Right lobe of liver (tissue), 6 donors: ENCODE measurements at places on chromosomes 12 and 14. TPM values are rescaled to one million over a fixed set of nuclear protein-coding genes. Genes with fewer than 3 reads are reported as not detected.

Gene DDX24
- total RNA-seq = 60.2 TPM

Gene HNF1A
- total RNA-seq = 19.3 TPM

GRCh38 chr12:25052196-25052913 is 103.5 kb upstream of the BCAT1 start:
- DNase-seq = no peak
- H3K27ac ChIP-seq = peak overlapping the region; percentile 59
- no peaks in the 10 kb centered on the region for H3K27me3 ChIP-seq

- H3K4me3 ChIP-seq = no peak overlapping the region
- DNase-seq = peak; percentile 79
- H3K36me3 ChIP-seq = peaks cover 23% of the 10 kb centered on the region
- H3K27me3 ChIP-seq = no peaks in the 10 kb centered on the region
- H3K4me1 ChIP-seq = peaks cover 5% of the 10 kb centered on the region
These were observed 12.9 kb downstream of the SPRYD3 start for GRCh38 chr12:53065975-53066931.

DNA sequence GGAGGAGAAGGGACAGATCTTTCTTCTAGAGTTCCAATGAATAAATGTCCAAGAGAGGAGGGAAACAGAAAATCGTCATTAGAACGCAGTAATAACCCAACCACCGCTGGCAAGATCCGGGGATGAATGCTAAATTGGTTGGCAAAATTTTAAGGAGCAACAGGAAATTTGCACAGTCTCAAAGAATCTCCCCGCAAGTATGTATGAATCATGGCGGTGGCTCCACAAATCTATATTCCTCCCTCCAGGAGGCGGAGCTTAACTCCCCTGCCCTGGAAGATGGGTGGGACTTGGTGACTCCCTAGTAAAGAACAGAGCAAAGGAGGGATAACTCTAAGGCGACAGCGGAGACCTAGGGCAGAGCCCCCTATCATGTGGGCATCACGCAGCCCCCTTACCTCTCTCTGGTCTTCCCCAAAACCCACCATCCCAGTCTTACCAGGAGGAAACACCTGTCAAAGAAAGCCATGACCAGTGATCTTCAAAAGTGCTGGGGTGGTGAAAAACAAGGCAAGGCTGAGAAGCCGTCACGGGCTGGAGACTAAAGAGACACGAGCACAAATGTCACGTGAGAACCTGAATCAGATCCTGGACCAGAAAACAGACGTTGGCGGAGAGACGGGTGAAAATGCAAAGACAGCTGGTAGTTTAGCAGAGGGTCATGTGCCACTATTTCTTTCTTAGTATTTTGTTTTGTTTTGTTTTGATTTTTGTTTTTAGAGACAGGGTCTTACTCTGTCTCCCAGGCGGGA is 125.8 kb downstream of the NCOR2 start:
- H3K27me3 ChIP-seq = no peaks in the 10 kb centered on the region
- H3K27ac ChIP-seq = no peak overlapping the region
- DNase-seq = no peak
- H3K36me3 ChIP-seq = no peaks in the 10 kb centered on the region
- no peak overlapping the region for H3K4me3 ChIP-seq
- H3K4me1 ChIP-seq = no peaks in the 10 kb centered on the region

DNA sequence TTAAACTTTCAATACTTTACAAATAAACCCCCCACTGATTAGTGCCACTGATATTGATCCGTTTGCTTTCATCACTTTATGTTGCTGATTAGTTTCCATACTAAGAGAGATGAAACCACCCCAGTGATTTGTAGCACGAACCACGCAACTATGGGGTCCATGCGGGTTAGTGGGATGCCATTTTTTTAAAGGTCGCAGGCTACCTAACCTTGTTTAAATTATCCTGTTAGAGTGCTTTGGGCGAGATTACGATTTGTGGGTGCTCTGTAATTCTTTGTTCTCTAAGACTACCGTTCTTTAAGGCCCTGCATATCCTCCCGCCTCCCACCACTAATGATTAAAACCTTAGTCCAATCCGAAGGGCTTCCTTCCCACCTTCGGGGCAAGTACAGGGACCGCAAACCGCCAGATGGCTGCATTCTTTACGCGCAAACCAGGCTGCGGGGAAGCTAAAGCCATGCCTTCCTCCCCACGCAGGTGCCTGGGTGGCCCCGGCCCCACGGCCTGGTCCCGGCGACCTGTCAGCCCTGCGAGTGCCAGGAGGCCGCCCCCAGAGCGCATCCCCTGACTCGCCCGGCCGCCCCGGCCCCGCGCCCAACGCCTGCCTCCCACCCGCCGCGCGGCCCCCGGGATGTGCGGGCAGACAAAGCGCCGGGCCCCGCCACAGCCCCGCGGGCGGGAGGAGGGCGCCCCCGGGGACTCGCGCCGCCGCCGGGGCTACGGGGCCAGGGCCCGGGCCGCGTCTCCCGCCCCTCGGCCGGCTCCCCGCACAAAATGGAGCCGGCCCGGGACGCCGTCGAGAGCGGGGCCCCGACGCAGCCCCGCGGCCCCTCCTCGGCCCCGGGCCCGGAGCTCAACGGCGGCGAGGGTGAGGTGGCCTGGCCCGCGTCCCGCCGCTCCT is 759 bp downstream of the NFYB start:
- no peaks in the 10 kb centered on the region for H3K27me3 ChIP-seq
- peak overlapping the region; percentile 81 for H3K4me3 ChIP-seq
- no peaks in the 10 kb centered on the region for H3K36me3 ChIP-seq
- H3K27ac ChIP-seq = peak overlapping the region; percentile 84

DNA sequence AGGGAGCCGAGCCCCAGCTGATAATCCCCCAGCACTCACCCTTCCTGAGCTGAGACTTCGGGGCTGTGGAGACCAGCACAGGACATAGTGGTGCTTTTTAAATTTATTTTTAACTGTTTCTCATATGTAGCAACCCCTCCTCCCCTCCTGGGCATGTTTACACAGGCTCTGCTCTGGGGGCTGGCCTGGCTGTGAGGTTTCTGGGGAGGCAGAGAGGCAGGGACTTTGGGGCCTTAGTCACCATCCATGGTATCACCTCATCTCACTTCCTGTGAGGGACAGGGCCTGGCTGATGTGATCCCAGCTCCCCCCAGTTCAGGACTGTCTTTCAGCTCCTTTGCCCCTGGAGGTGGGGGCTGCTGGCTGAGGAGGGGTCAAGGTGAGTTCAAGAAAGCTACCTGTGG is 20.4 kb downstream of the VASH1 start:
- H3K4me3 ChIP-seq = no peak overlapping the region
- H3K36me3 ChIP-seq = no peaks in the 10 kb centered on the region
- H3K4me1 ChIP-seq = no peaks in the 10 kb centered on the region
- no peak overlapping the region for H3K27ac ChIP-seq

DNA sequence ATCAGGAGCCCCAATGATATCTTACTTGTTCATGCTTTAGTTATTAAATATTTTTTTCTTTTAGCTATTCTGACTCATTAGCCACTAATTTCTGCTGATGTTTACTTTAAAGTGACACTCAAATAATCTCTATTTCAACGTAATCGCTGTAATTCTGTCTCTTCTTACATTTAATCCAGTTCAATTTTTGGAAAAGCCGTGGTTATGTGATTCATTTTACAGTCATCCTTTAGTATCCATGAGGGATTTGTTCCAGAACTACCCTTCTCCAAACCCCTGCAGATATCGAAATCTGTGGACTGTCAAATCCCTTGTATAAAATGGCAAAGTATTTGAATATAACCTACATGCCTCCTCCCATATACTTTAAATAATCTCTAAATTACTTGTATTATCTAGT is 1103.4 kb downstream of the LRFN5 start:
- H3K4me1 ChIP-seq = no peaks in the 10 kb centered on the region
- no peak for DNase-seq
- no peak overlapping the region for H3K27ac ChIP-seq
- no peak overlapping the region for H3K4me3 ChIP-seq
- no peaks in the 10 kb centered on the region for H3K36me3 ChIP-seq

DNA sequence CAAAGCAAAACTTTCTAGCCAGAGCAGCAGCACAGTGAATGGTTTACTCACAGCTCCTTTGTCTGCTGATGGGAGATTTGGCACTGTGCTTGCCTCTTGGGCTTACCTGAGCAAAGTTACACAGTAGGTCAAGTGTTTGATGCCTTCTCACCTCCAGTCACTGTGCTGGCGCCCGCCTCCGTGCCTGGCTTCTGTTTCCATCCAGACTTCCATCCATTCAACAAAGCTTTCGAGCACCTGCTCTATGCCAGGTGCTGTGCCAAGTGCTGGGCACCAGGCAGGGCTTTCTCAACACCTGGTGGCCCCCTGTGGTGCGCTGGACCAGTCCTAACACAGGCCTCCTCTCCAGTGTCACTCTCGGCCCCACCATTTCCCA is 199.2 kb upstream of the EEA1 start:
- H3K27ac ChIP-seq = peak overlapping the region; percentile 96
- no peak overlapping the region for H3K4me3 ChIP-seq
- no peaks in the 10 kb centered on the region for H3K36me3 ChIP-seq
- DNase-seq = peak; percentile 49
- no peaks in the 10 kb centered on the region for H3K27me3 ChIP-seq

GRCh38 chr12:79055926-79056674 is 191.5 kb downstream of the SYT1 start:
- H3K4me1 ChIP-seq = no peaks in the 10 kb centered on the region
- no peak overlapping the region for H3K27ac ChIP-seq
- no peaks in the 10 kb centered on the region for H3K27me3 ChIP-seq
- H3K36me3 ChIP-seq = no peaks in the 10 kb centered on the region
- no peak for DNase-seq

DNA sequence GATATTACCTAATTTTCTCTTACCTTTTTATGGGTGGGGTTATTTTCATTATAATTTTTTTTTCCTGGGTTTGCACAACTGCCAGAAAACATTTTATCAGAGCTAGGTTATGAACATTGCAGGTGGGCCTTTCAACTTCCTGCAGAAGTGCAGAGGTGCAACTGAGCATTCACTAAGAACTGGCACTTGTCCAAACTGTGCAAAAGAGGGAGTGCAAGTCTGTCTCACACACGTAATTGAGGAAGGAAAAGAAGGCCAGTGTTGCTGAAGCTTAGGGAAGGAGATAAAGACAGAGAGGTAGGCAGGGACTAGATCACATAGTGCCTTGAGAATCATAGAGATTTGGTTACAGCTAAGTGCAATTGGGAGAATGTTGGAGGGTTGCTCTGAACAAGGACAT is 14.1 kb upstream of the AMN1 start:
- no peak overlapping the region for H3K27ac ChIP-seq
- H3K4me1 ChIP-seq = peaks cover 13% of the 10 kb centered on the region
- no peaks in the 10 kb centered on the region for H3K27me3 ChIP-seq
- DNase-seq = no peak
- H3K36me3 ChIP-seq = no peaks in the 10 kb centered on the region

Gene MYF5
- not detected for total RNA-seq

DNA sequence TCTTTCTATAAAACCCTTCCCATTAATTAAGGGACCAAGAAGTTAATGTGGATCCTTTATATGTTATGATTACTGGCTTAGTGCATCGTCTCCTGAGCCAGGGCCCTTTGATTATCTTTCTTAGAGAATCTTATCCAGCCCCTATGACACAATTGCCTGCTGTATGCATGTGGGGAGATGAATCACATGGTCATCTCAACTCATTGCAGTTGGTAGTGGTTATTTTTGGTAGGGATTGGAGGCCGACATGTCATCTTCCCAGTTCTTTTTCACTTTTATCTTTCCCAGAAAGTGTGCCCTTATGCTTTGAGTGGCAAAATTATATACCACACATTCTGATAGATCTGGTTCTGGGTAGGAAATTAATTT is 26.0 kb downstream of the ZNF664 start:
- no peak for DNase-seq
- H3K4me3 ChIP-seq = no peak overlapping the region
- no peak overlapping the region for H3K27ac ChIP-seq
- H3K4me1 ChIP-seq = no peaks in the 10 kb centered on the region

Gene VDR
- 0.37 TPM for total RNA-seq

Gene ASIC1
- 0.12 TPM for total RNA-seq

DNA sequence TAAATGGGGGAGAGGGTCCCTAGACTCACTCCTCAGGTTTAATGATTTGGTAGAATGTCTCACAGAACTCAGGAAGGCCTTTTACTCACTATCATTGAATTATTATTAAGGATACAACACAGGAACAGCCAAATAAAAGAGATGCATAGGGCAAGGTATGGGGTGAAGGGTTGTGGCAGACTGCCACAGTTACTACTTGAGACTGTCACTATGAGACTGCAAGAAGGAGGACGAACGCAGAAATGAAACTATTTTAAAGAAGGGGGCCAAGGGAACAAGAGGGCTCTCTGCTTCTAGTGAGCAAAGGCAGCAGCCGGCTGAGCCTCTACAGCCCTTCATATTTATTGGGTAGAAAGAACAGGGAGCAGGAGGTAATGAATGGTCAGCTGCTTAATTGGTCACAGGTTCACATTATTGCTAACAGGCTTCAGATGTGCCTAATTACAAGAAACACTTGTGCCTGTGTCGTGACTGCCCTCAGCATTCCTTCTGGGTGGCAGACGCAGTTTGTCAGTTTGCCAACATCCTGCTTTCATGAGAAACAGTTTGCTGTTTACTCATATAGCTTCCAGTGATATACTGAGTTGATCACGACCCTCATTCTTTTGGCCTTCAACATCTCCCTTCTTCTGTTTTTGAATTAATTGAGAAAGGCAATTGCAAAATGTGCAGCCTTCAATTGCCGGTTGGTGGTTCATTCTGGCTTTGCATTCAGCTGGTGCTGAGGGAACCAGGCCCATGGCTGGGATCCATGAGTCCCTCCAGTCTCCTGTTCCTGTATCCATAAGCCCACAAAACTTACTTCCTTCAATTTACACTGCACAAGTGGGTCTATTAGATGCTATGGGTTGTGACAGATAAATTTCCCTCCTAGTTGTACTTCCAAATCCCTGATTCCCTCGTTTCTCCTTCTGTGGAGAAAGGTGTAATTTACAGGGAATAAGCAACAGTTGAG is 82.8 kb upstream of the PLEKHG7 start:
- no peaks in the 10 kb centered on the region for H3K27me3 ChIP-seq
- DNase-seq = no peak
- no peak overlapping the region for H3K27ac ChIP-seq
- no peaks in the 10 kb centered on the region for H3K4me1 ChIP-seq
- H3K4me3 ChIP-seq = no peak overlapping the region

Gene PCNX4
- 36.4 TPM for total RNA-seq

Gene GPRC5D
- not detected for total RNA-seq

DNA sequence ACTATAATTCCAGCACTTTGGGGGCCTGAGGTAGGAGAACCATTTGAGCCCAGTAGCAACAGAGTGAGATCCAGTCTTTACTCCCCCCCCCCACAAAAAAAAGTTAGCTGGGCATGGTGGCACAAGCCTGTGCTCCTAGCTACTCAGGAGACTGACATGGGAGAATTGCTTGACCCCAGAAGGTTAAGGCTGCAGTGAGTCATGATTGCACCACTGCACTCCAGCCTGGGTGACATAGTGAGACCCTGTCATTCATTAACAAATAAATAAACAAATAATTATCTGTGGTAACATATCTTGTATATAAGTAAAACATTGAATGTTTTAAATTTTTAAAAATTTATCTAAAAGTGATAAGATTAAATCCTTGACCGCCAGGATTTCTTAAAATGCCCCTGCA is 4.8 kb downstream of the ENTPD5 start:
- peak overlapping the region; percentile 65 for H3K27ac ChIP-seq
- H3K27me3 ChIP-seq = no peaks in the 10 kb centered on the region
- no peaks in the 10 kb centered on the region for H3K4me1 ChIP-seq

- no peak for DNase-seq
- H3K4me1 ChIP-seq = no peaks in the 10 kb centered on the region
- H3K36me3 ChIP-seq = no peaks in the 10 kb centered on the region
- H3K27me3 ChIP-seq = no peaks in the 10 kb centered on the region
- no peak overlapping the region for H3K4me3 ChIP-seq
- H3K27ac ChIP-seq = no peak overlapping the region
These were observed 493.8 kb downstream of the RPS29 start for GRCh38 chr14:49092345-49092744.

Gene HSPA2
- total RNA-seq = 6.3 TPM
